ENCODE measurements at places on chromosomes 4 and X.

GRCh38 chr4:120155287-120155686 is 88.6 kb upstream of the MAD2L1 start:
- no peak for DNase-seq

DNA sequence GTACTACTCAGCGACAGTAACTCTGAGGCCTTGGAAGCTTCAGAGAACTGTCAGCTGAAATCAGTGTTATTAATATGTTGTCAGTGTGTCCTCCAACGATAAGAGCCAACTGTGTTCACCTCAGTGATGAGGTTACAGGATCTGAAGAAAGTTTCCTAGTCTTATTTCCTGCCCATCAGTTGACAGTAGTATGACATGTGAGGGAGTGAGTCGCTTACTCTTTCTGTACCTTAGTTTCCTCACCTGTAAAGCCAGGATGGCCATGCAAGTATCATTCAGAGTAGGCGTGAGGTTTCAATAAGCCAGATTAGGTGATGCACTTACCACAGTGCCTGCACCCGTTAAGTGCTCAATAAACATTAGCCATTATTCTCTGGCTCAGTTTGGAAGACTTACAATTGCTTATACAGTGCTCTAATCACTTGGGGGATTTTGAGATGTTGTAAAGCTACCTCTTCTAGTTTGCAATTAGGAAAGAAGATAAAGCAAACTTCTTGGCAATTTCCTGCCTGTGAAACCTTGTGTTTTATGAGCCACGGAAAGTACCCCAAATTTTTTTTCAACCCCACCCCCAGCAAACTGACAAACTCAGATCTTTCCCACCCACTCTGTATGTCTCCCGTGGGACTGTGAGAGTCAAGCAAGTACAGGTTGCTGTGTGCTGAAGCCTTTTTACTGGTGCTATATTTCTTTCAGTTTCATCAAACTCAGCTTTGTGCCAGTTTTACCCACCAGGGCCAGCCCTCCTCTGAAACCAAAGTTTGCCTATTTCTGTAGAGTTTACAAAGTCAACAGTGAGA is 62.2 kb downstream of the ANXA3 start:
- DNase-seq: no peak

DNA sequence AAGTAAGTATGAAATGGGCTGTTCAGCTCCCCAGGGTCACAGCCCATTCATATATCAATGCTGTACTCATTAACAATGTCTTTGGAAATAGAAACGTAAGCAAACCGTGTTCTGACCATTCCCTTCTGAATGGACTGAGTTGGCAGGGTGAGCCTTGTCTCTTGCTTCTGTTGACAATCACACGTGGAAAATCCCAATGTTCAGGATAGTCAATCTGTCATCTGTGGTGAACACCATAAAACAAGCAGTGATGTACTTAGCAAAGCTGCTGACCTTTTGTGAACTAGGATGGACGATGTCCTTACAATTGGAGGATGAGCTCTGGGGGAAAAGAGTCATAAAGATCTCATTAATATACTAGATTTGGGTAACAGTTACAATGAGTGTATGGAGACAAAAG is 109.6 kb upstream of the PAQR3 start:
- DNase-seq: no peak

GRCh38 chr4:8394806-8395205 is 45.7 kb downstream of the ACOX3 start:
- no peak for DNase-seq

- DNase-seq: no peak
Observed at GRCh38 chr4:108849611-108850168, 86.8 kb upstream of the ETNPPL start.

DNA sequence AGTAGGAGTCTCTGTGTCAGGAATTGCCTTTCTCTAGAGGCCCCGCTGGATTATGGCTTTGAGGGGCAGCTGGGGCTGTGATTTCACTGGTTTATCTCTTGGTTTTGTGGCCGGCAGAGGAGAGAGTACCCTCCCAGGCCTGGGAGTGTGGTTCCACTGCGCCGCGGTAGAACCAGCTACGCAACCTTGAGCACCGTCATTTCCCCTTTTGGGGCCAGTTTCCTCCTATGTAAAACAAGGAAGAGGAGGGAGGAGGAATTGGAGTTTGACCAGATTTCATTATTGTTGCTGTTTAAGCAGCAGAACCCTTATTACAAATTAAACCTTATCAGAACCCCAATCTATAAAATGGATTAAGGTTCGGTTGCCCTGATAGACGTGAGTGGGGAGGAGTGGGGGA is 4.4 kb downstream of the SOX3 start:
- no peak for DNase-seq

GRCh38 chr4:53583513-53583912 is 7.8 kb downstream of the LNX1 start:
- no peak for DNase-seq

DNA sequence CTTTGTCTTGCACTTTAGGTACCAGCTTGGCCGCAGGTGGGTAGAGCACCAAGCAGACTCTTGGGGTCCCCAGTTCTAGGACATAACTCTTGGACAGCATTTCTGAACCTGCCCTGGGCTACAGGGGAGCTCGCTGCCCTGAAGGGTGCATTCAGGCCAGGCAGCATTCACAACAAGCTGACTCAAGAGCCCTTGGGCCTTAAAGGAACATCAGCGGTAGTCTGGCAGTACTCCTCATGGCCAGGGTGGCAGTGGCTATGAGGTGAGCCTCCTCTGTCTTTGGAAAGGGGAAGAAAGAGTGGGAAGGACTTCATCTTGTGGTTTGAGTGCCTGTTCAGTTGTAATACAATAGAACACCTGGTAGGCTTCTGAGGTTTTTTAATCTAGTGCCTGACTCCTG is 24.8 kb upstream of the SMARCA5 start:
- no peak for DNase-seq

DNA sequence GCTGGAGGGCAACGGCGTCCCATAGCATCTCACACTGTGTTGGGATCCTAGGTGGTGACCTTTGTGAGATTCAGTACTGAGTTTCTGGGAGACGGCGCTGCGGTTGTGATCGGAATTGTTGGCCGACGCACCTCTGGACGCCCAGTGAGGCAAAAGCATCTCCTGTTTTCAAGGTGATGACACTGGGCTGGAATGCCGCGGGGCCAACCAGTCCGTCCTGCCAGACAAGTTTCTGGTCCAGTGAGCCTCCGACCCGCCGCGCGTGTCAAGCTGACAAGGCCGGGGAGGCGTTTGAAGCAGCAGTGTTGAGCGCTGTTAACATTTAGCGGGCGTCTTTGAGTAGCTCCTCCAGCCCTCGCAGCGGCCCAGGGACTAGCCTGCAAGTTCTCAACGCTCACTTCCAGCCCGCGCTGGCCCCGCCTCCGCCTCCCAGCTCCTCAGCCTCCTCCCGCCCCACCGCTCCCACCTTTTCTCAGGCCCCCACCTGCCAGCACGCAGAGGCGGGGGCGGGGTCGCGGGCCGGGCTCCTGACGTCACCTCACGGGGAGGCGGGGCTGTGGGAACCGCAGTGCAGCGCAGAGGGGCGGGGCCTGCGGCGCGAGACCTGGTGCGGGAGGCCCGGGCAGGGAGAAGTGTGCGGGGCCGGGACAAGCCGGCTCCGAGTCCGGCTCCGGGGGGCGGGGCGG is 482 bp upstream of the CDS1 start:
- DNase-seq: peak; percentile 91

- DNase-seq: no peak
Observed at GRCh38 chrX:107562482-107562881, 65.8 kb upstream of the PRPS1 start.

- no peak for DNase-seq
Observed at GRCh38 chr4:122854447-122855352, 28.1 kb downstream of the FGF2 start.

DNA sequence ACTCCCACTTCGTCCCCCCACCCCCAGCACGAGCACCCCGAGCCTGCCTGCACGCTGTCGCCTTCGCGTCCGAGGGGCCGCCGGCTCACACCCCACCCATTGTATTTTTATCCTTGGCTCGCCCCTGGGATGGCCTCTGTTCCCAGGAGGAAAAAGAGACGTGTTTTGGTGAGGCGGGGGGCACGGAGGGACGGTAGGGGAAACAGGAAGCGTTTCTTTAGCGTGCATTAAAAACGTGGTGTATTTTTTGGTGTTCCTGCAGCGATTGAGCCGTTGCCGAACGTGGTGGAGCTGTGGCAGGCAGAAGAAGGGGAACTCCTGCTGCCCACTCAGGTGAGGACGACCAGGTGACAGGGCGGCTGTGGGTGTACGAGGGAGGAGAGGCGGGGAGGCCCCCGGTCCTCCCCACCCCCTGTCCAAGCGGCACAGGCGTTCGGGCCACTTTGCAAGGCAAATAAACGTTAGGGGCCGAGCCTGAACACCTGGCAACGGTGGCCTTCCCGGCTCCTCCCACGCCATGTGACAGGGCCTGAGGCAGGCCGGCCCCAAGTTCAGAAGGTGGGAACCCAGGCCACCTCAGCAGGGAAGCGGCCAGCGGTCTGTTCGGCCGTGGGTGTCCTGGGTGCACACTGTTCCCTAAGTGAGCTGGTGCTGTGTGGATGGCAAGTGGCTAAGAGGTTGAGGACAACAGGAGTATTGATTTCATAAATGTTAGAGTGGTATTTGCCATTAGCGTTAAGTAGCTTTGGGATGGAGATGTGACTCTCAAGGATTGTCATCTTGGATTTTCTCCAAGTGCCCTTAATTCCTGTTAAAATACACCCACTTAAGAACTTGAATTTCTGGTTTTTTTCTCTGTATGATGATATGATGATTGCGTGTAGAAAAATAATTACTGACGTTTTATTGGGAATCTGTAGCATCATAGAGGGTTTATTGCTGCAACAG is 1.1 kb downstream of the TMEM131L start:
- peak; percentile 56 for DNase-seq

All from activated CD4-positive, alpha-beta T cell treated with anti-CD3 and anti-CD28 coated beads for 4 hours (primary cell).